Right ventricle myocardium inferior (tissue), 1 donor: ENCODE measurements at places on chromosomes 5 and 9. TPM values are rescaled to one million over a fixed set of nuclear protein-coding genes. Genes with fewer than 3 reads are reported as not detected.

DNA sequence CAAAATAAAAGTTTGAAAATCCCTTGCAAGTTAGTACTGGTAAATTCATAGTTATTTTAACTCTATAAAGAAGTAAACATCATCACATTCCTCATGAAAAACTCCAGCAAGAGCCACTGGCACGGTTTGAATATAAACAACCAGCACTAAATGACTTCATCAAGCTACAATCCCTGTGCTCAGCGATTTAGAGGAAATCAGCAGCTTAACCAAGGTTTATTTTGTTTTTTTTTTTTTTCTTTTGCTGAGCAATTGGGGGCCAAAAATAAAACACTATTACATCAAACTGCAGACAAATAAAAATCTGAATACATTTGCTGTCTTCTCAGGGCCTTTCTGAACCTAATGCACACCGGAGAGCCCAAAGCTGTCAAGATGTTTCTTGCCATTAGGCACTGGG is 106.2 kb upstream of the SLC24A2 start:
- DNase-seq = no peak

- no peak for DNase-seq
These were observed 16.0 kb downstream of the TERT start for GRCh38 chr5:1278656-1279442.

GRCh38 chr5:52985306-52985705 is 3.8 kb upstream of the ITGA2 start:
- DNase-seq = no peak

DNA sequence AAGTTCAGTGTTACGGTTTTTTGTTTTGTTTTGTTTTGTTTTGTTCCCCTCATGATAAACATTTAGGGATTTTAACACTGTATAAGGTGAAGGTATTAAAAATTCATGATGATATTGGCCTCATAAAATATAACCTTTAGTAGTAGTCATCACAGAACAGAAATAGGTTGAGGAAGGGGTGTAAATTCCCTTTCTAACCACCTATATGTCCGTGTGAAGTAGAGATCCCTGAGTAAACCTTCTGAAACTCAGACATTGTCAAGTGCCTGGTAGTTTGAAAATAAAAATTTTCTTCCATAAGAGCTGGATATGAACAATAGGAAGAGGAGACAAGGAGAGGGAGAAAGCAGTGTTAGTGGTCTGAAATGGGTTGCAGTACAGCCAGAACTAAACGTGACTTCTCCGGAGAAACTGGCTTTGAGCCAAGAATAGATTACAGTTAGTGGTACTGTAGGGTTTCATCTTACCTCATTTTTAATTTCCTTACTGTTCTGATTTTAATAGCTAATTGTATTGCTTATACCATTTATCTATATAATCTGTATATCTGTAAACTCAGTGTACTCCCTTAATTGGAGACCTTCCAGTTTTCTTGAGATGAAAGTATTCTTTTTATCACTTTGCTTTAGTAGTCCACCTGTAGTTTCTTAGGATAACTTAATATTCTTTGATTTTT is 18.3 kb downstream of the UGCG start:
- no peak for DNase-seq

DNA sequence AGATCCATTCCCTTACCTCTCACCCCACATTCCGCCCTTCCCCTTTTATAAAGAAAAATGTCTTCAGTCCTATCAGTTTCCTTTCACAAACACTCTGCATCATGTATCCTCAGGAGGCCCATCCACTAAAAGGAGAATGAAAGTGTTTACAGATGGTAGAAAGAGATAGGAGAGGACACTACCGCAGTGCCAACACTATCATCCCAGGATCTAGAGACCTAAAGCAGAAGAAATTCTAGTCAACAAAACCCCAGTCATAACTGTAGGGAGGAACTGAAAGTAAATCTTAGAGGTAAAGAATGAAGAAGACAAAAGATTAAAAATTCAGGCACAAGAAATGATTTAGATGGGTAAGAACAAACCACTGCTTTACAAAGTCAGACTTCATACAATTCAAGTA is 114.1 kb downstream of the MLLT3 start:
- no peak for DNase-seq

DNA sequence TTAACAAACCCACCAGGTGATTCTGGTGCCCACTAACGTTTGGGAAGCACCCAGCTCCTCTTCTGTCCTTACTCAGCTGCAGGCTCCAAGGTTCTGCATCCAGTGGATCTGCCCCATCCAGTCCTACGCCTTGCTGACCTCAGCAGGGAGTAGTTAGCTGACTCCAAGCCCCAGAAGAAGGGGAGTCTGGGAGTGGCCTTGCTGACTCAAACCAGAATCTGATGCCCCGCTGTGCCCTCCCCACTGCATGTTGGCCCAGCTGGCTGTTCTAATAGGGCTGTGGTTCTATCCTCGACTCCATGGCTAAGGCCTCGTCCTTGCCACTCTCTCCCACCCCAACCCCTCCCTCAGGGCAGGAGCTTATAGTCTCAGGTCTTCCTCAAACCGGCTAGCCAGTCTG is 136.3 kb downstream of the TTLL11 start:
- DNase-seq = no peak

DNA sequence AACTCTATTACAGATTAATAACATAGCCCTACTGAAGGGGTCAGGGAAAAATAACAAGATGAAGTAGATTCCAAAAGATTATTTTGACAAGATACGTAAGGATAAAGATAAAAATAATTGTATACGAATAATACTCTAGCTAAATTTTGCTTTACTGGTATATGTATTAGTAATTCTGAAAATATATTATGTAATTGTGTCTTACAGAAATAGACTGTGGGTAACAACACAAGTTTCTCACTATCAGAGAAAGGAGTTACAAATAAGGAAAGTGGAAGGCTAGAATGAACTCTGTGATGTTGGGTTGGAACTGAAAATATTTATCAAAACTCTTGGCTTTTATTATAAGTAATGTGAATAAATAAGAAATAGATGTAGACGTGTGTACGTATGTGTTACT is 26.6 kb upstream of the TUSC1 start:
- DNase-seq = no peak

- DNase-seq = no peak
These were observed 7.4 kb downstream of the SLC12A7 start for GRCh38 chr5:1104327-1105006.

The ENHO gene
- 0.51 TPM for total RNA-seq

The TPM2 gene
- total RNA-seq = 1,163 TPM

DNA sequence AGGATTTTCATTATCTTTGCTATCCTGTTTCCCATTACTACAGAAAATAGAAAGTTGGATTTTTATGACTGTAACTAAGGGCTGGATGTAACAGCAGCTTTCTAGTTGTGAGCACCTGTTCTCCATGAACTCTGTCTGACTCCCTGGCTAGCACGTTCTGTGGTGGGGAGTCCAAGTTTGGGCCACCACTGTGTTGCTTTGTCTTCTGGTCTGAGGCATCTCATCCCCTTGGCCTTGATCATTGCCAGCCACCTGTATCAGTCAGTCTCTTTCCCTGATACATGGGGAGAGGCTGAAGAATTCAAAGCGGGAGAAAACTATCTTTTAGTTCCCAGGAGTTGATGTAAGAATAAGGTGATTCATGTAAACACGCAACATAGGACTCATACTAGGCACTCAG is 33.4 kb downstream of the WDR70 start:
- DNase-seq = no peak

- DNase-seq = no peak
These were observed 115.2 kb downstream of the CWC27 start for GRCh38 chr5:64883912-64884311.

GRCh38 chr5:168415971-168416370 is 70.3 kb upstream of the RARS1 start:
- no peak for DNase-seq

The ANKRD31 gene
- total RNA-seq = 0.05 TPM

- DNase-seq = no peak
These were observed 169.9 kb downstream of the HINT1 start for GRCh38 chr5:130995254-130995515.

The PCDHA1 gene
- total RNA-seq = not detected

The TEX48 gene
- not detected for total RNA-seq

- DNase-seq = no peak
These were observed 404 bp upstream of the AFAP1L1 start for GRCh38 chr5:149271195-149271715.

The JAKMIP2 gene
- total RNA-seq = 0.16 TPM

DNA sequence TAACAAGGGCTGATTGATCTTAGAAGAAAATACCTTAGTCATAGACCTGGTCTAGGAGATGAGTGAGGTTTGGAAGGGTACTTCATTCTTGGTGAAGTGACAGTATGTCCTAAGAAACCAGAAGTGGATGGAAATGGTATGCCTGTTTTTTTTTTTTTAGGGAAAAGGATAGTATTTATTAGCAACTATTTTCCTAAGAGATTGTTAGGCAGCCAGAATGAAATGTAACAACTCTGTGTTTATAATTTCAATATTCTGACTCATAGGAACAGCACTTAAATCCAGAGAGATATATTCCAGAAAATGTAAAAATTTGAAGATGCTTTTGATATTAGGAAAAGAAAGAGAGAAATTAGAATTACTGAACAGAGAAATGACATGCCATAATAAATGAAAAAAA is 21.2 kb upstream of the ARL14EPL start:
- no peak for DNase-seq

The SMIM33 gene
- not detected for total RNA-seq

The KLHL3 gene
- 23.3 TPM for total RNA-seq

The FAM221B gene
- total RNA-seq = not detected

GRCh38 chr5:101534491-101535110 is 631.5 kb upstream of the ST8SIA4 start:
- no peak for DNase-seq

DNA sequence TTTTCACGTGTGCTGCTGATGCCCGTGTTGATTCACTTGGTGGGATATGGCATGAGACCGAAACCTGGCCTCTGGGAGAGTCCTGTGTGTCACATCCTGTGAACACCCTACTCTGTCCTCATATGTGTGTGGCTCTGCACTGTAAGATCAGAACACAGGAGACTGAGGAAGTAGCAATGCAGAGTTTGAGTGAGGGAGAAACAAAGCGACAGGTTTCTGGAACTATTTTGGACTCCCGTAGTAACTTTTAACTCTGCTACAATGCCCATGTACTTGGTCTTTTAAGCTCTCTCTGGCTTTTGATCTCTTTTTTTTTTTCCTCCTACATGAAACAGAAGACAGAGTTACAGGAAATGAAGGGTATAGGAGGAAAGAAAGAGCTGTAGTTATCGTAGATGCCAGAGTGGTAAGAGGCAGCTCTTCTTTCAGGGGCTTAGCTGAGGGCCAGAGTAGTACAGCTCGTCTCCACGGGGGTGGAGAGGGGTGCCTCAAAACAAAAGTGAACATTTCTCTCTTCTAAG is 26.6 kb downstream of the GRAMD2B start:
- no peak for DNase-seq

GRCh38 chr5:1709171-1709803 is 90.3 kb downstream of the MRPL36 start:
- no peak for DNase-seq

GRCh38 chr9:83503866-83504265 is 34.3 kb downstream of the FRMD3 start:
- no peak for DNase-seq

The WDR38 gene
- not detected for total RNA-seq

DNA sequence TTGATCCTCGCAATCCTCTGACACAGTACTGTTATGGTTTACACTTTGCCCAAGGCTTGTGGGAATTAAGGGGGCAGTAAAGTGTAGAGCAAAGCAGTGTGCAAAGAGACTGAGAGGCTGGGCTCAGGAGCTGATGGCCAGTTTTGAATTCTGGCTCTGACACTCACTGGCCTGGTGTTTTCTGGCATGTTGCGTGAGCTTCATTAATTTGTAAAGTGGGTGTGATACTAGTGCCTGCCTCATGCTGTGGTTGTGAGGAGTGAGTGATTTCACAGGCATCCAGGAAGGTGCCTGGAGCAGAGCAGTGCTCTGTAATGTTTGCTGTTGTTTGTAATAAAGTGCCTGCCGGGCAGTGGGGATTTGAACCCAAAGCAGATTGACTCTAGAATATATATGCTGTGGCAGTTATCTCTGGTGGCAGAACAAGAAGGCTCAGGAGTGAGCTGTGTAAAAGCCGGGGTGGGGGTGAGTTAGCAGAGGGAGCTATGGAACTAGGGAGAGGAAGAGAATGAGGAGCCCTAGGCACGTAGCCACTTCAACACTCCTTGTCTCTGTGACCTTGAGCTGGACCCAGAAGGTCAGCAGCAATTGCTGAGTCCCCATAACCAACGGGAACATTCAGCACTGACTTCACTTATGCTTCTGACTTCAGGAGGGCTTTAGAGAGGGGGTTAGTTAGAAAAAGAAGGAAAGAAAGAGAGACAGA is 108.5 kb downstream of the DOCK2 start:
- no peak for DNase-seq

DNA sequence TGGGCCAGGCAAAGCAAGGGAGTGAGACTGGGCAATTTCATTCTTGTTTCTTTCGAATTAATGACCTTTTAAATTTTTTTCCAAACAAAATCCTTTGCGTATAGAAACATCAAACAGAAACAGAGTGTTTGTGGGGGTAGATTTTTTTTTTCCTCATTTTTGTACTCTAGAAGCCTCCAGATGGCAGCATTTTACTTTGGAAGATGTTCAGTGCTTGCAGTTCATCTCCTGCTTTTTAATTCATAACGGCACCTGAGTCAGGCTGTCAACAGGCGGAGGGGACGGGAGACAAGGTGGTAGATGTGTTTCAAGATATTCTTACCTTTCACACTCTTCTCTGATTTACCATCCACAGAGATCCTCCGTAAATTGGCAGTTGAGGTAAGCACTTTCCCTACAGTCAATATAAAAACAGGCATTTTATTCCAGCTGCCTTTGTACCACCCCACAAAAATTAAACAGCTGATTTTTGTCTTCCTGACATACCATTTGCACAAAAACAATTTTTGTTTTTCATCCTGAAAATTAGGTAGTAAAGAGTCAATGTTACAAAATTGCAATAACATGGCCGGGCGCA is 99.5 kb upstream of the FBXL17 start:
- DNase-seq = no peak

The PRLR gene
- total RNA-seq = 0.38 TPM

The C9 gene
- not detected for total RNA-seq

- no peak for DNase-seq
These were observed 56.2 kb downstream of the UBE2QL1 start for GRCh38 chr5:6504677-6505415.

GRCh38 chr5:158801268-158801667 is 298.4 kb downstream of the EBF1 start:
- no peak for DNase-seq

The SPATA31D4 gene
- not detected for total RNA-seq

The PCDHGB6 gene
- total RNA-seq = 5.9 TPM

- peak; percentile 69 for DNase-seq
These were observed 23.2 kb downstream of the STK10 start for GRCh38 chr5:172164769-172165212.

- DNase-seq = no peak
These were observed 1242.3 kb upstream of the WWC1 start for GRCh38 chr5:167049043-167049663.

The FBP1 gene
- 1.0 TPM for total RNA-seq

The NUTM2G gene
- total RNA-seq = not detected

The DAB2 gene
- 41.9 TPM for total RNA-seq

- DNase-seq = no peak
These were observed 13.5 kb upstream of the MCCC2 start for GRCh38 chr5:71573591-71573990.

DNA sequence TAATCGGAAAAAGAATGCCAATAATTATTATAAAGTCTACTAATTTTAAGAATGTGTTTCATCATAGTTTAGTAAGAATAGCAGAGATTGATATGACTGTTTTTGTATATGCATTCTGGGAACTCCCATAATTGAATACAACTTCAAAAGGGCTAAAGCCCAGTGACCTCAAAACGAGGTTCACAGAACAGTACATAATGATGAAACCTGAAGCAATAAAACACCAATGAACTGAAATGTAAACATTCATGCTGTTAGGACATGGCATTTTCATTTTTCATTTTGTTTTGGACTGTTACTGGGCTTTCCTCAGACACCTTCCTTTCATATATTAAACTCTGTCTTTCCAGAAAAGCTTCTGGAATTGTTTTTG is 684 bp upstream of the JMY start:
- DNase-seq = no peak
